ENCODE measurements at places on chromosomes 1 and 21.

GRCh38 chr1:168004531-168004930, 67.7 kb upstream of the MPC2 start:
- no peak for DNase-seq

- no peak for DNase-seq
Measured at GRCh38 chr1:168572633-168573032, 3.8 kb upstream of the XCL1 start.

GRCh38 chr1:14937288-14937949, 216.1 kb upstream of the TMEM51 start:
- DNase-seq, result no peak

GRCh38 chr1:94004924-94005323, 95.7 kb upstream of the GCLM start:
- DNase-seq, result no peak

- DNase-seq, result no peak
Measured at GRCh38 chr1:204431310-204432184, 19.9 kb upstream of the PPP1R15B start.

GRCh38 chr21:33196941-33197374, 32.8 kb upstream of the IFNAR2 start:
- no peak for DNase-seq

DNA sequence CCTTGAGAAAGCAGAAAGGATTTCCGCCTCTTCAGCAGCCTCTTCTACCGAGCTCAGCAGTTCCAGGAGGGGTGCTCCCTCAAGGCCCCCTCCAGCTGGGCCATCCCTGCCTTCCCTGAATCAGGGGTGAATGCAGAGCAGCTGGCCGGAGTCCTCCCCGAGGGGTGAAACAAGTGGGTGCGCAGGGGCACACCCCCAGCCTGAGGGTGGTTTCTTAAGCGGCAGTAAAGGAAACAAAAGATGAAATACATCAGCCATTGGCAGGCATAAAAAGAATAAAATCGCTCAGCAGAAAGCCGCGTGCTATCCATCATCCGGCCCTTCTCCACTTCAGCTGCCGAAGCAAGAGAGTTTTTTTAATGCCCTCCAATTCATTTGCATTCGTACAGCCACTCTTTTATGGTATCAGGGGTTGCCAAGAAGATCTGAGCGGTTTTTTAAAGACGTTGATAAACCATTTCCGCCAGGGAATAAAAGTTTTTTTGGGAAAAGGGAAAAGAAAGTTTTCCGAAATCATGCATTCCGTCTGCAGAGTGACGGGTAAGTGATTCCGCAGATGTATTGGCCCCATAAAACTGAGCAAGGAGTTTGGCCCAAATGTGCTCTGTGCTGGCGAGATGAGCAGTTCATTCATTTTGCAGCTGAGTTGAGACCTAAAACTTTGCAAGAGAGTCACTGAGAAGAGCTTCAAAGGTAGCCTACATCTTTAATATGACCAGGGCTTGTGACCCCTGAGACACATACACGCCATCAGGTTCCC, 73.7 kb upstream of the ZC3H12A start:
- DNase-seq, result no peak

DNA sequence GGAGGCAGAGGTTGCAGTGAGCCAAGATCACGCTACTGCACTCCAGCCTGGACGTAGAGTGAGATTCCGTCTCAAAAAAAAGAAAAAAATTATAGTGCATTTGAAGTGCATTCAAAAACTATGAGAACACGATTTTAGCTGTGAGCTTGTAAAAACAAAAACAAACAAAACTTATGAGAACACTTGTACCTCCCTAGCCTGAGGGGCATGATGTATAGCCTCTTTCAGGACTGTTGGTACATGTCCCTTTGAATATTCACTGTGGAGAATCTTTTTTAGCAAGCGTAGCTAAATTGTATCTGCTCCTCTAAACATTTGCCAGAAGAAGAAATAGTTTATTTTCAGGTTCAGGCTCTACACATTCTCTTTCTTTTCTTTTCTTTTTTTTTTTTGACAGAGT, 9.5 kb upstream of the DEGS1 start:
- no peak for DNase-seq

All from SIG-M5 (cell line).